Activated B cell treated with CpG ODN at 0.5 μM for 24 hours (primary cell): ENCODE measurements at places on chromosomes 4 and X.

- no peak overlapping the region for H3K27ac ChIP-seq
- no peak overlapping the region for H3K4me3 ChIP-seq
- no peaks in the 10 kb centered on the region for H3K27me3 ChIP-seq
- H3K4me1 ChIP-seq, result no peaks in the 10 kb centered on the region
- H3K36me3 ChIP-seq, result peaks cover 5% of the 10 kb centered on the region
Observed at GRCh38 chrX:131747173-131747572, 203.3 kb downstream of the OR13H1 start.

- no peak overlapping the region for H3K27ac ChIP-seq
- H3K4me3 ChIP-seq, result no peak overlapping the region
- no peaks in the 10 kb centered on the region for H3K4me1 ChIP-seq
- no peaks in the 10 kb centered on the region for H3K36me3 ChIP-seq
- no peak for DNase-seq
Observed at GRCh38 chr4:61210186-61210939, 10.2 kb downstream of the ADGRL3 start.

GRCh38 chrX:115592997-115593734 lies 32.2 kb downstream of the PLS3 start:
- no peaks in the 10 kb centered on the region for H3K27me3 ChIP-seq
- no peak overlapping the region for H3K27ac ChIP-seq
- H3K4me1 ChIP-seq, result no peaks in the 10 kb centered on the region
- no peak overlapping the region for H3K4me3 ChIP-seq
- no peak for DNase-seq
- no peaks in the 10 kb centered on the region for H3K36me3 ChIP-seq

- no peak for DNase-seq
- no peak overlapping the region for H3K4me3 ChIP-seq
- no peaks in the 10 kb centered on the region for H3K4me1 ChIP-seq
- no peak overlapping the region for H3K27ac ChIP-seq
Observed at GRCh38 chr4:11878241-11878640, 449.5 kb upstream of the HS3ST1 start.

GRCh38 chrX:103688946-103689345 lies 2.4 kb upstream of the MORF4L2 start:
- peaks cover 4% of the 10 kb centered on the region for H3K4me1 ChIP-seq
- H3K27me3 ChIP-seq, result no peaks in the 10 kb centered on the region
- H3K27ac ChIP-seq, result no peak overlapping the region
- H3K4me3 ChIP-seq, result no peak overlapping the region

- H3K36me3 ChIP-seq, result no peaks in the 10 kb centered on the region
- H3K4me1 ChIP-seq, result no peaks in the 10 kb centered on the region
- no peak overlapping the region for H3K4me3 ChIP-seq
- H3K27me3 ChIP-seq, result no peaks in the 10 kb centered on the region
- no peak overlapping the region for H3K27ac ChIP-seq
Observed at GRCh38 chr4:29131304-29131703, 1588.9 kb upstream of the PCDH7 start.

- no peaks in the 10 kb centered on the region for H3K4me1 ChIP-seq
- no peak for DNase-seq
- peaks cover 4% of the 10 kb centered on the region for H3K27me3 ChIP-seq
- no peak overlapping the region for H3K27ac ChIP-seq
- H3K36me3 ChIP-seq, result no peaks in the 10 kb centered on the region
- H3K4me3 ChIP-seq, result no peak overlapping the region
Observed at GRCh38 chr4:6109842-6110560, 90.3 kb downstream of the JAKMIP1 start.

DNA sequence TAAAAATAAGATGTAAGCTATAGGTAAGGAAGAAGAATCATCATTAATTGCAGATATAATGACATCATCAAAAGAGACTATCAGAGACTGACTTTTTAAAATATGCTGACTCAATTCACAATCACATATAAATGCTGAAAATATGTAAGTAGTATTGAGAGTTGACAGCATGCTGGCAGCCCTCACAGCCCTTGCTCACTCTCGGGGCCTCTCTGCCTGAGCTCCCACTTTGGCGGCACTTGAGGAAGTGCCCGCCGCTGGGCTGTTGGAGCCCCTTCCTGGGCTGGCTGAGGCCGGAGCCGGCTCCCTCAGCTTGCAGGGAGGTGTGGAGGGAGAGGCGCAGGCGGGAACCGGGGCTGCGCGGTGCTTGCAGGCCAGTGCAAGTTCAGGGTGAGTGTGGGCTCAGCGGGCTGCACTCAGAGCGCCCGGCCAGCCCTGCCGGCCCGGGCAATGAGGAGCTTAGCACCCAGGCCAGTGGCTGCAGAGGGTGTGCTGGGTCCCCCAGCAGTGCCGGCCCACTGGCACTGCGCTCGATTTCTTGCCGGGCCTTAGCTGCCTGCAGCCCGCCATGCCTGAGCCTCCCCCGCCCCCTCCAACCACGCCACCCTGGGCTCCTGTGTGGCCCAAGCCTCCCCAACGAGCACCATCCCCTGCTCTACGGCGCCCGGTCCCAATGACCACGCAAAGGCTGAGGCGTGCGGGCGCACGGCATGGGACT lies 68.9 kb downstream of the RAB28 start:
- no peak for DNase-seq
- H3K36me3 ChIP-seq, result peaks cover 36% of the 10 kb centered on the region
- no peaks in the 10 kb centered on the region for H3K27me3 ChIP-seq
- H3K27ac ChIP-seq, result no peak overlapping the region
- H3K4me1 ChIP-seq, result peaks cover 4% of the 10 kb centered on the region

- DNase-seq, result no peak
- H3K27me3 ChIP-seq, result no peaks in the 10 kb centered on the region
- H3K27ac ChIP-seq, result no peak overlapping the region
- no peaks in the 10 kb centered on the region for H3K36me3 ChIP-seq
- H3K4me3 ChIP-seq, result no peak overlapping the region
- peaks cover 7% of the 10 kb centered on the region for H3K4me1 ChIP-seq
Observed at GRCh38 chr4:145552181-145552822, 66.9 kb upstream of the MMAA start.

DNA sequence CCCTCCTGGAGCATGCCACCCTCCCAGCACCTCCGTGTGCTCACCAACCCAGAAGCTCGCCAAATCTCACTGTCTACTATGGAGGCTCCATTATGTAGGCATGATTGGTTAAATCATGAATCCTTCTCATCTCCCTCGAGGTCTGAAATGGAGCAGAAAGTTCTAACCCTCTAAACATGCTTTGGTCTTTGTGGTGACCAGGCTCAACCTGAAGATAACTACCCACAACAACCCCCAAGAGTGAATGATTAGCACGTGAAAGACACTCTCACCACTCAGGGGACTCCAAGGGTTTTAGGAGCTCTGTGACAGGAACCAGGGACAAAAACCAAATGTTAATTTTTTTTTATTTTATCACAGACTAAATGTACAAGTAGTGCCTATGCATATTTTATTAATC lies 47.2 kb downstream of the APBB2 start:
- no peaks in the 10 kb centered on the region for H3K36me3 ChIP-seq
- no peak overlapping the region for H3K27ac ChIP-seq
- no peaks in the 10 kb centered on the region for H3K27me3 ChIP-seq
- H3K4me1 ChIP-seq, result no peaks in the 10 kb centered on the region
- DNase-seq, result no peak

DNA sequence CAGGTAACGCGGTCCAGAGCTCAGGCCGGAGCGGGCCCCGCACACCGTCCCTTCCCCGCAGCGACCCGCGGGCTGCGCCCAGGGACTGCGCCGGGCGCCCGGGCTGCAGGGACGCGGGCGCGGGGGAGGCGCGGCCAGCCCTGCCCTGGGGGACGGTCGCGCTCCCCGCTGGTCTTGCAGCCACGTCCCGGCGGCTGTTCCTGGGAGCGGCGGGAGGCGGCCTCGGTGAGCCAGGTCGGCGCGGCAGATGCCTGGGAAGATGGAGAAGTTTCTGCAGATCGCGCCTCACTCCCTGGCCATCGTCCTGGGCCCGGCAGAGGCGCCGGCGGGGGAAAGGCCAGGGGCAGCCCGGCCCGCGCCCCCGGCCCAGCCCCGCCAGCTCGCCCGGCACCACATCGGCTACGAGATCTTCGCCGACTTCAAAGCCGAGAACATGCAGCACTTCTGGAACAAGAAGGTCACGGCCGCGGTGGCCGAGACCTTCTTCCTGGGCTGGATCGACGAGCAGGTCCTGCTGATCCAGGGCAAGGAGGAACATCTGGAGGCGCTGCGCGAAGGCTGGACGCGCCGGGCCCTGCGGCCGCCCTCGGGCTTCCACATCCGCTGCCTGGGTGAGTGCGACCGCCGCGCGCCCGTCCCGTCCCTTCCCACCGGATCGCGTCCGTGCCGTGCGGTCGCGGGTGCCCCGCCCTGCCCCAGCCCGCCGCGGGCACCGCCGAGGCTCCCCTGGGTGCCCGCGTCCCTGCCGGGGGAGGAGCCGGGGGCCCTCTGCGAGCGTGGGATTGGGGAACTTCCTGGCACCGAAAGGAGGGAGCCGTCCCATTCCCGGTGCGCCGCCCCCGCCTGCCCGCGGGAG lies 107.4 kb upstream of the STOX2 start:
- no peak for DNase-seq
- H3K36me3 ChIP-seq, result no peaks in the 10 kb centered on the region
- no peak overlapping the region for H3K4me3 ChIP-seq
- H3K27me3 ChIP-seq, result peaks cover 51% of the 10 kb centered on the region

- DNase-seq, result no peak
- H3K27me3 ChIP-seq, result no peaks in the 10 kb centered on the region
- H3K4me3 ChIP-seq, result no peak overlapping the region
- H3K36me3 ChIP-seq, result no peaks in the 10 kb centered on the region
- H3K27ac ChIP-seq, result no peak overlapping the region
- H3K4me1 ChIP-seq, result no peaks in the 10 kb centered on the region
Observed at GRCh38 chrX:17597327-17597726, 140.0 kb upstream of the SCML1 start.

- no peaks in the 10 kb centered on the region for H3K27me3 ChIP-seq
- no peak overlapping the region for H3K27ac ChIP-seq
Observed at GRCh38 chr4:126192506-126192905, 877.8 kb downstream of the FAT4 start.

DNA sequence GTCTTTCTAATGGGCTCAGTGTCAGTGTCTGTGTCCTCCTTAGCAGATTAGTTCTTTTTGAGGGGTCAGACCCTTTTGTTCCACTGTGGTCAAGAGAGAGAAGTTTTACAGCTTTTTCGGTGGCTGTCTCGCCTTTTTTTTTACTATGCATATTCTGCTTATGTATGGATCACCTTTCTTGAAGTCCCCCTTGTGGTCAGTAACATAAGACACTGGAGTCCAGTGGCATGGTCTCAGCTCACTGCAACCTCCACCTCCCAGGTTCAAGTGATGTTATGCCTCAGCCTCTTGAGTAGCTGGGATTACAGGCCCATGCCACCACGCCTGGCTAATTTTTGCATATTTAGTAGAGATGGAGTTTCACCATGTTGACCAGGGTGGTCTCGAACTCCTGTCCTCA lies 54.0 kb upstream of the PGRMC2 start:
- H3K36me3 ChIP-seq, result peaks cover 2% of the 10 kb centered on the region
- H3K4me3 ChIP-seq, result no peak overlapping the region
- no peaks in the 10 kb centered on the region for H3K4me1 ChIP-seq

GRCh38 chr4:1509366-1509765 lies 103.1 kb upstream of the NKX1-1 start:
- peak; percentile 2 for DNase-seq
- peaks cover 3% of the 10 kb centered on the region for H3K27me3 ChIP-seq
- H3K4me3 ChIP-seq, result no peak overlapping the region
- no peaks in the 10 kb centered on the region for H3K36me3 ChIP-seq
- no peaks in the 10 kb centered on the region for H3K4me1 ChIP-seq
- no peak overlapping the region for H3K27ac ChIP-seq

DNA sequence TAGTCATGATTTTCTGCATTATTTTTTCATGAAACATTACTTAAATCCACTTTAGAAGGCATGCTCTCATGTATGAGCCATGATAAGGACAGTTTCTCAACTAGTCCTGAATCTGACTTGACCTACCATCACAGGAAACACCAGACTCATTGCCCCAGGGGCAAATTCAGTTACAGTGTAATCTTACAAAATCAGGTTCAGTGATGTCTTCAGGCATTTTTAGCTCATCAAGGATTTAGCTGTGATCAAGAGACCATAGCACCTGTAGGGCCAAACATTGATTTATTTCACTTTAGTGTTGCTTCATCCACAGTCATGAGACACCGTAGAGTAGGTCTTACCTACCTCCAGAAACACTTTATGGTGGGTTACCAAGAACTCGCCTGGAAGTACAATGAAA lies 3.1 kb upstream of the TASL start:
- no peak for DNase-seq
- no peak overlapping the region for H3K4me3 ChIP-seq
- peaks cover 16% of the 10 kb centered on the region for H3K36me3 ChIP-seq
- H3K27ac ChIP-seq, result no peak overlapping the region
- no peaks in the 10 kb centered on the region for H3K27me3 ChIP-seq

- H3K27ac ChIP-seq, result no peak overlapping the region
- H3K4me1 ChIP-seq, result no peaks in the 10 kb centered on the region
- H3K27me3 ChIP-seq, result no peaks in the 10 kb centered on the region
- DNase-seq, result no peak
- H3K4me3 ChIP-seq, result no peak overlapping the region
Observed at GRCh38 chr4:183129675-183130074, 30.6 kb downstream of the WWC2 start.

- H3K27me3 ChIP-seq, result peaks cover 21% of the 10 kb centered on the region
- H3K27ac ChIP-seq, result no peak overlapping the region
- H3K4me1 ChIP-seq, result no peaks in the 10 kb centered on the region
- no peaks in the 10 kb centered on the region for H3K36me3 ChIP-seq
Observed at GRCh38 chr4:141140391-141141200, 7.3 kb upstream of the RNF150 start.

DNA sequence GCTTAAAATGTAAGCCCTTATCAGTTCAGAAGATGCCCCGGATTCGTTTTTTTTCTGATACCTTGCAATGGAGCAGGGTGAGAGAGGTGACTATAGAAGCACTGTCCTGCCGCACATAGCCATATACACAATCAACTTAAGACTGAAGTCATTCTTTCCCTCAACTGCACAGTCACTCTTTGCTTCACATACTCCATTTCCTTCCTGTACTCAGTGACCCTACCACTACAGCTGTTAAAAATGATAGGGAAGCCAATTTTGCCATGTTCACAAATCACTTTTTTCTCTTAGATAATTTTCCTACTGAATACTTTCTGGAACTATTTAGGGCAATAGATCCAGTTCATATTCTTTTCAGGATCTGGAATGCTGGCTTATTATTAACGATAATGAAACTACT lies 300.0 kb downstream of the ANK2 start:
- no peak overlapping the region for H3K27ac ChIP-seq
- H3K4me3 ChIP-seq, result no peak overlapping the region
- peaks cover 3% of the 10 kb centered on the region for H3K4me1 ChIP-seq
- no peaks in the 10 kb centered on the region for H3K36me3 ChIP-seq
- peaks cover 27% of the 10 kb centered on the region for H3K27me3 ChIP-seq

DNA sequence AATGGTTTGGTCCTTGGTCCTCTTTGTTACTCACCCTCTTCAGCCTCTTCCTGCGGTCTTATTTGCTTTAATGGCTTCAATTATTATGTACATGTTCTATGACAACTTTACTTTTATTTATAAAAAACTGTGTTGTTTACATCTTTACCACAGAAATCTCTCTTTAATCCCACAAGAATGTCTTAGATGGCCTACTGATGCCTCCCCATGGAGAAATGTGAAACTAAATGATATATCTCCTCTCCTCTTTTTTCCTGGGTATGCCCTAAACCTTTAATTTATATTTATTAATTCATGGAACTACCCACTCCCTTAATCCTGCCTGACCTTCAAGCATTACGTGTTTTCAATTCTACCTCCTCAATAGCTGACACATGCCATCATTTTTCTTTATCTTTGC lies 573.2 kb downstream of the CENPC start:
- no peaks in the 10 kb centered on the region for H3K36me3 ChIP-seq
- no peaks in the 10 kb centered on the region for H3K27me3 ChIP-seq
- no peak for DNase-seq
- H3K27ac ChIP-seq, result no peak overlapping the region
- no peak overlapping the region for H3K4me3 ChIP-seq

- H3K36me3 ChIP-seq, result no peaks in the 10 kb centered on the region
- no peaks in the 10 kb centered on the region for H3K4me1 ChIP-seq
Observed at GRCh38 chrX:38262715-38263620, 42.3 kb upstream of the SRPX start.
